ENCODE measurements at places on chromosomes 11 and 22.

DNA sequence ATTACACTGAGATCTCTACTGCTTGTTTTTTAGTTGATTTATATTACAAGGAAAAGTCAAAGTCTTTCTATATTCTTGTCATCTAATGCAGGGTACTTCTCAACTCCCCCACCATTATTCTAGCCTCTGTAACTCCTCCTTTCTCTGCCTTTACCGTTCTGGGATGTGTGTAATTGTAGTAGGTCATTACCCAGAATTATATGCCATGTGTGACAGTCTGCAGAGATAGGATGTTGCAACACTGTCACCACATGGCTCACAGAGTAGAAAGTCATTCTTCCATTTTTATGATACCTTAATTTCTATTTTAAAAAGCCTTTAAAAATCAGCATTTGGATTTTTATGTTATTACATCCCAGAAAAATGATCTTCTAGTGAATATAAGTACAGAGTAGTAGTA lies 32.7 kb downstream of the ZNF143 start:
- DNase-seq = no peak

DNA sequence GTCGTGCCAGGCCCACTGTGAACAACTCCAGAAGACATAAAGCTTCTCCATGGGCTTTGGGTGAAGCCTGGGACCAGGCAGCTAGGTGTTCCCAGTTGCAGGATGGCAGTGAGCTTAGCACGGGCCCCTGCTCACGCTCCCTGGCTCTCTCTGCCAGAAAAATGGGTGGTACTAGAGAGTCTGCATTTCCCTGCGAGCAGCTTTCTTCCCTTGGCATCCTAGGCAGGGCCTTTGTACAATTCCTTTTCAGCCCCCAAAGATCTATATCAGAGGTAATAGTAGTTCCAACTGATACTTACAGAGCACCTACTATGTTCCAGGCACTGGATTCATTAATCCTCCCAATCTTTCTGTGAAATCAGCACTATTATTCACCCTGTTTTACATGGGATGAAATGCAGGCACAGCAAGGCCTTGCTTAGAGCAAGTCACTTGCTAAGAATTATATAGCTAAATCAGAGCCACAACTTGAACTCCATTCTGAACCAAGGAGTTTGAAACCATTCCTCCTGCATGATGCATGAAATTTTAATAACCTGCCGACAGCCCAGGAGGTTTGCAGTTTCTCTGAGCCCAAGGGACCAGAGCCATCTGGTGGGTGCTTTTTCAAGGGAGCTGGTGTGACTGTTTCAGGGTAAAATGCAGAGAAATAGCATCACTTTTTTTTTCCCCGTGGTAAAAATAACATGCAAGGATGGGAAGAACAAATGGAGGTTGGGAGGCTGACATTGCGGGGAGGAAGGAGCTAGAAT lies 22.7 kb downstream of the NAV2 start:
- DNase-seq = no peak

DNA sequence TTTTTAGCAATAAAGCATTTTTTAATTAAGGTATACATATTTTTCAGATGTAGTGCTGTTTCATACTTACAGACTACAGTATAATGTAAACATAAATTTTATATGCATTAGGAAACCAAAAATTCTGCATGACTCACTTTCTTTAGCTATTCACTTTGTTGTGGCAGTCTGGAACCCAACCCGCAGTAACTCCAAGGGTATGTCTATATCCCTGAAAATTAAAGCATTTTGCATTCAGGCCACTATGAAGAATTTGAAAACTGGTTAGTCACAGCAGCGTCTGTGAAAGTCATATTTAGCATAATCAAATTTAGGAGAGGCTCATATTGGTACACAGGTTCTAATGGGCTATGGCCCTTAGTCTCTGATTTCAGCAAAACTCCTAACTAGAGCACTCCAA lies 46.8 kb downstream of the BBOX1 start:
- DNase-seq = no peak

- no peak for DNase-seq
These were observed 11.3 kb downstream of the PCSK7 start for GRCh38 chr11:117220568-117220967.

DNA sequence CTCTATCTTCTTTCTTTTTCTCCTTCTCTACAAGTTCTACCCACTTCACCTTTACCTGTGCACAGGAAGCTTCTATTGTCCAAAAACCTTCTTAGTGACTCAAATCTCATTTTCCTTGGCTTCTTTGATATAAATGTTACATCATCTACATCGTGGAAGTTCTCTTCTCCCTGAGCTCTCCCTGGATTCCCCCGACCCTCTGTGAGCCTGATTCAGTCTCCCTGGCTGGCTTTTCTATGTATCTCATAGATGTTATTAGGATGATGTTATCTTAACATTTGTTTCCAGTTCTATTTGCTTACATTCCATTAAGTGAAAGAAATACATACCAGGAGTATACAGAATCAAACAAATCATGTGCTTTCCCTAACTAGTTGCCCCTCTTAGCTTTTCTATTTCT lies 235.8 kb upstream of the PITPNB start:
- DNase-seq = no peak

DNA sequence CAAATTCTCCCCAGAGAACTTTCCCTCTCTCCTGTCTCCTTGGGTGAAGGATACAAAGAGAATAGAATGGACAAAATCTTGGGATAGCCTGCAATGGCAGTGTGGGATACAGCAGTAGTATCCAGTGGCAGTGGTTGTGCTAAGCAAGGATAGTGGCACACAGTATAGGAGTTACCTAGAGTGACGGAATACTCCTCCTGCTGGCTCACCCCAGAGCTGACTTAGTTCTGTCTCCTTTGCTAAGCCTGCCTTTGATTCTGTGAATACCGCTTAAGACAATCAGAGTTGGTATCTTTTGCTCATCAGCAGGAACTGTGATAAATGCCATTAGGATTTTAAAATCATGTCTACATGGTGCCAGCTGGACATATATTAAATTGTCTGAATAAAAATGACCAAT lies 404.3 kb downstream of the JRKL start:
- no peak for DNase-seq

DNA sequence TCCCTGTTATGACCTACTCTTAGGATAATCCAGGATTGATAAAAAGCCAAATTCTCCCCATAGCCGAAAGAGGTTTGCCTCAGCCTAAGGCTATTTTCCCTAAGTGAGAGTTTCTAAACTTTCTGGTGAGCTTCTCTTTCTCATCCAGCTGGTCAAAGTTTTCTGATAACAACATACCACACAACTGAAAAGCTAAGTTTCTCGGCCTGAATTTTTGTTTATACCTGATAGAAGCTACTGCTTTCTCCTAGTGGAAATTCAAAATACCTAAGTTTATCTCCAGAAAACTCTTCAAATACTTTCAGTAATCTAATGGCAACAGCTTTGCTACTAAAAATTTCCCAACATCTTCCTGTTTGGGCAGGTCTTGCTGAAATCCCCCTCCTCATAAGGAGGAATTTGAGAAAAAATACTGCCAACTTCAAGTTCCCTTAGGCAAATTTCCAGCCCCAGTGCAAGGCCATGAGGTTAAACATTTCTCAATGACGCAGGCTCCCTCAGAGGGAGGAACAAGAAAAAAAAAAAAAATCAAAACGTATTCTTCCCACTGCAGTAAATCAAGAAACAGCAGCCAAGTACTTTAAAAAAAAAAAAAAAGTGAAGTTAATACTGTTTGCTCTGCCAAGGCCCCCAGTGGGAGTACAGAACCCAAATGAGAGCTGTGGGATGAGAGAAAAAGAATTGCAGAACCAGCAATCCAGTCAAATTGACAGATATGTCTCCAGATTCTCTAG lies 127.0 kb downstream of the MRTFA start:
- peak; percentile 77 for DNase-seq

DNA sequence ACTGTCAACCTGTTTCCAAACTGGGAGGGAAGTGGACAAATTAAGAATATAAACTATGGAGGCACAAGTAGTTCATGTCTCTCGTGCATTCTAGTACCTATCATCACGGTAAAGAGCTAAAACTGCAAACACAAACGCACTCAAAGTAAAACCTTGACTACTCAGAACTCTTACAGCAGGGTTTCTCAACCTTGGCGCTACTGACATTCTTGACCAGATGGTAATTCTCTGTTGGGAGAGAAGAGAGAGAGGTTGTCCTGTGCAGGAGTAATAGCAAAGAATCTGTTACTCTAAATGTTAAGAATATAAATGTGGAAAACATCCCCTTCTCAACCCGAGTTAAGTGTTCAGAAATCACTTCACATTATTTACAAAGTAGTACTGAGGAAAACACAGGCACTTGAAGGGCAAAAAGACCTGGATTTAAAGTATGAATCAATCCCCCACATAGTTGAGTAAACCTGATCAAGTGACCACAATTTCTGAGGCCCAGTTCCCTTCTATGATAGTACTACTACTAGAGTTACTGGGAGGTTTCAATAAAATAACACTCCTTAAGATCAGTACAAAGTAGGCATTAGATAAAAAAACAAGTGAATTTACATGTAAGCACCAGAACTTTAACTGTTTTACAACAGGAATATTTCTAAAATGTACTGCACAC lies 73.1 kb upstream of the ARHGAP32 start:
- no peak for DNase-seq

DNA sequence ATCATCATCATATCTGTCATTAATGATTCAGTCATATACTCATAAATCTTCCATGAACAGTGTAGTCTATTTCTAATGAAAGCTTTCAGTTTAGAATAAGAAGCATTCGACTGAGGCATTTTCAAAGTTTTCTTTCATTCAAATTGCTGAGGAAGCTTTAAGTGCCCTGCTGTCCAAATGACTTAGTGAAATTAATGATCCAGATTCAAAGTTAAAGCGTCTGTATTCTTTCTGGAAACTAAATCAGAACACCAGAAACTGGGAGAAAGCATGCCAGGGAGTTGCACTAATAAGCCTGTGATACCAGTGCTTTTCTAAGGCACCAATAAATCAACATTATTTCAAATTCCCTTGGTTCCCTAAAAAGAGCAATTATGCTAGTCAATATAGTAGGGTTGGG lies 367.8 kb upstream of the ANO5 start:
- no peak for DNase-seq

GRCh38 chr11:12174128-12174476 lies 63.7 kb downstream of the MICAL2 start:
- no peak for DNase-seq

DNA sequence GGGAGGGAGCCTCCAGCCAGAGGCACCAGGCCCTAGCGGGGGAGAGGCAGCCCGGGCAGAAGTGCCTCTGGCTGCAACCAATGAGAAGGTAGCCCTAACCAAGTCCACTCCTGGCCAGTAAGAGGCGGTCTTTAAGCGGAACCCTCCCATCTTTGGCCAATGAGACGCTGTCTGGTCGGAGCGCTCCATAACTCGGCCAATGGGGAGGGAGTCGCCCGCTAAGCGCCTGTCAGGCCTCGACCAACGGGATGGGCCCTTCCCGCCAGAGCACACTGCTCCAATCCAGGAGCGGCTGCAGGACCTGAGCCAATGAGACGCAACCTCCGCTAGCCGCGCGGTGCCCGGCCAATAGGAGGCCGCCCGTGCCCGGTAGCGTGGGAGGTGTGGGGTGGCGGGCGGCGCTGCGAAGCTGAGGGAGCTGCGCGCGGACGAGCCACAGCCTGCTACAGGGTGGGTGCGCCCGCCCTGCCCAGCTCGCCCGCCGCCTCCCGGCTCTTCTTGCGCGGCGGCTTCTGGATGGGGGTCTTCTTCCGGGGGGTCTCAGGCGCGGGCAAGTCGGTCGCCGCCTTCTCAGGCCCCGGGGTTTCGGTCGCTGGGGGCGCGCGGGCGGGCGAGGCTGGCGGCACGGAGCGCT lies 12.6 kb downstream of the SCARF2 start:
- no peak for DNase-seq

DNA sequence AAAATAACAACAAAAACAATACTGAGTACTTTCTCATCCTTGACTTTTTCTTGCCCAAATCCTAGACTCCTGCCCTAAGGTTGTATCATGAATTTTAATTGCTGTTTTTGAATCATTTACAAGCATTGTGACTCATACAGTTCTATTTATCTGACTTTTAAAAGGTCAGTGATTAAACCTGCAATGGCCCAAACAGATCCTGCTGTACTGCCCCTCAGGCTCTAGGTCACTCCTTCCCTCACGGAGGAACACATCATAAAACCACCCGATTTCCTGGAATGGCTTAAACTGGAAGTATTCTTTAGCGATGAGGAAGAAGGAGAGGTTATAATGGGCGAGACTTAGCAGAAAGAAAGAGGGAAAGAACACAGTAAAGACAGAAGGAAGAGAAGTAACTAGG lies 12.3 kb downstream of the ARFGAP3 start:
- DNase-seq = no peak

DNA sequence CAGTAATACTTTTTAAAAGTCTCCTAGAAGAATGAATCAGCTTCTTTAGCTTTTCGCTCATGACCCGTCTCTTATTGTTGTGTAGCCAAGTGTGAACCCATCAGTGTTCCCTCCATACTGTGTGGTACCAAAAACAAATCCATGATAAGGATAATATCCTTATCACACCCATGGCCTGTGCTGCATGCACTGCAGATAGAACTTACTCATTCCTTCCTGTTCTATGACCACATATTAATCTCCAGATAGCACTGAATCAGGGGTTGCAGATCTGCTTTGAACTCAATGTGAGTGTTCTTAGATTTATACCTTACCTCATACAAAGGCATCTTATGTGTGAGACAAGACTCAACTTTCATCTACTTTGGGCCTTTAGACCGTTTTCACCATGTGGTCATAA lies 373.4 kb downstream of the JRKL start:
- no peak for DNase-seq

DNA sequence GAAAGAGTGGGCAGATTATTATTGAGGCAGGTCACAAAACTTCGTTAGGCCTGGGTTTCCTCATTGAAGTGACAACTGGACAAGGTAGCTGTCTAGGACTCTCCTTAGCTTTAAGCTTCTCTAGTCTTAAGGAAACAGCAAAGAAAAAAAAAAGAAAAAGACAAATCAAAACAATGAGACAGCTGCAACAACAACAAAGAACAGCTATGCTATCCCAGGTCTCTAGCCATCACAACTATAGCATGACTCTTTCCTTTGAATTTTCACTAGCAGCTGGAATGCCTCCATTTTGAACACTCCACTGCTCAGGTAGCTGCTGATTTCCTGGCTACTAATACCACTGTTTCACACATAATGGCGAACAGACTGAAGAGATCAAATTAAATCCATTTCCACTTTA lies 302.4 kb upstream of the SORL1-AS1 start:
- no peak for DNase-seq

DNA sequence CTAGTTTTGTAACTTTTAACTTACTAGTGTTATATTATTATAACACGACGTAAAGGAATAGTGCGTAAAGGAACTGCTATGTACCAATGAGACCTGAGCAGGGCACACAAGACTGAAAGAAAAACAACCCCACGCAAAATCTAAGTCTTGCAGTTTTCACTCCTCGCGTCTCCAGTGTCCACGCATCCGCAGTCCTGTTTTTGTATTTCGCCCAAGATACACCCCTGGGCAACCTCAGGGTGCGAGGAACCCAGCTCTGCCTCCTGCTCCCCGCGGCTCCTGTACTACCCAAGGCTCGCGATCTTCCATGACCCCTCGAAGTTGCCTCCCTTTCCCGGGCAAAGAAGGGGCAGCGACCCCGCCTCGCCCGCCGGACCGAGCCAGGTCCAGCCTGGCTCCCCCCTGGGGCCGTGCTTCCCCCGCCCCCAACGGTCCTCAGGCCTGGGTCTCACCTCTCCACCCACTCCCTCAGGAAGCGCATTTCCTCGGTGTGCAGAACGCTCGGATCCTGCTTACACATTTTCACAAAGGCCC lies 393 bp downstream of the ST13 start:
- DNase-seq = no peak

Data from left kidney (tissue), 8 donors.